ENCODE measurements at places on chromosomes 3 and 15. TPM values are rescaled to one million over a fixed set of nuclear protein-coding genes. Genes with fewer than 3 reads are reported as not detected.

DNA sequence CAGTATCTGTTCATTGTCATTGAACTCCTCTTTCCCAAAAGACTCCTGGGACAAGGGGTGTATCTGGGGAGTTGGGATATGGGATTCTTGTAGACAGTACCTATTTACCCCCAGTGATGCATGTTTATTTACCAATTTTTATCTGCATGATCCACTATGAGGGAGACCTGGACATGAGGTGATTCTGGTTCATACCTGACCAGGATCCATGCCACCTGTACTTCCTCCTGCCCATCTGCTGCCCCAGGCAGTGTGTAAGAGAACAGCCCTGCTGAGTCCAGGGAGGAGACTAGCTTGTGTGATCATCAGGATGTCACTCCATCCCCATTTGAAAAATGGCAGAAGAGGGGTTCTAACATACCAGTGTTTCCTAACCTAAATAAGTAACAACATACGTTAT, 3.1 kb upstream of the TPRG1 start:
- no peaks in the 10 kb centered on the region for H3K36me3 ChIP-seq
- no peak for DNase-seq
- H3K27ac ChIP-seq = no peak overlapping the region
- no peak overlapping the region for H3K4me3 ChIP-seq
- H3K4me1 ChIP-seq = no peaks in the 10 kb centered on the region
- no peaks in the 10 kb centered on the region for H3K27me3 ChIP-seq

DNA sequence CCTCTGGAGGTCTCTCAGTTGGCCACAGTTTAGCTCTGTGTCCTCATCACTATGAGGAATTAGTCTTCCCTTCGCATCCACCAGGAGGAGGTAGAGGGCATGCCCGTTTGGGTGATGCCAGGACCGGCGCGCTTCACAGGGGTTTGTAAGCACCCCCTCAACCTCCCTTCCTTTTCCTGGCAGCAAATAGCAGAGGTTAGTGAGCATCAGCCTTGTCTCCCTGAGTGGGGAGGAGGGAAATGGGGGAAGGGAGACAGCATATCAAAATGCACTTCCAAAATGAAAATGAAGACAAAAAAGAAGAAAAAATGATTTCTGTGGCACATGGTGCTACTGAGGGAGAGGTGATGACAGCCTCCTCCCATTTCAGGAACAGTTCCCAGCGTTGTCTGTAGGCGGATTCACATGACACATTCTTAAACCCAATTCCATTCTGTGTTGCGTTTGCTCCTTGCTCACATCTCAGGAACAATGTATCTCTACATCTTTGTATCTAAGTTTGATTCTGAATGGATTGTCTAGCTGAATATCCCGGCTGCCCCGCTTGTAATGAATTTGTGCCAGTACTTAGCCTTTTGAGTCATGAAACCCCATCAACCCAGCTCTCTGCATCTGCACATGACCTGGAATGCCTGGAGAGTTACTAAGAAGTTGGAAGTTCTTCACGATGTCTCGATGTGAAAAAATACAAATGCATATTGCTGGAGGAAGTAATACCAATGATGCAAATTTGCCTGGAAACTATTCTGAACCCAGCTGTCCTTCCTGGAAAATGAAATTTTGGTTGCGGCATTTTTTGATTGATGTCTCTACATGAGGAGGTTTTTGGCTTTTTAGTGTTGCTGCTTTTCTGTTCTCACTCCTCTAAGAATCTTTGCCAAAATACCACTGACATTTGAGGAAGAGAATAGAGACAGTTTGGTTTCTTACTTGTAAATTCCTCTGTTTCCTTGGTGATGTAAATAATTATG, 45.2 kb downstream of the TYRO3 start:
- H3K4me3 ChIP-seq = no peak overlapping the region
- H3K4me1 ChIP-seq = peaks cover 13% of the 10 kb centered on the region
- no peak overlapping the region for H3K27ac ChIP-seq
- no peaks in the 10 kb centered on the region for H3K27me3 ChIP-seq
- peak; percentile 71 for DNase-seq

The OXNAD1 gene
- total RNA-seq = 19.0 TPM

DNA sequence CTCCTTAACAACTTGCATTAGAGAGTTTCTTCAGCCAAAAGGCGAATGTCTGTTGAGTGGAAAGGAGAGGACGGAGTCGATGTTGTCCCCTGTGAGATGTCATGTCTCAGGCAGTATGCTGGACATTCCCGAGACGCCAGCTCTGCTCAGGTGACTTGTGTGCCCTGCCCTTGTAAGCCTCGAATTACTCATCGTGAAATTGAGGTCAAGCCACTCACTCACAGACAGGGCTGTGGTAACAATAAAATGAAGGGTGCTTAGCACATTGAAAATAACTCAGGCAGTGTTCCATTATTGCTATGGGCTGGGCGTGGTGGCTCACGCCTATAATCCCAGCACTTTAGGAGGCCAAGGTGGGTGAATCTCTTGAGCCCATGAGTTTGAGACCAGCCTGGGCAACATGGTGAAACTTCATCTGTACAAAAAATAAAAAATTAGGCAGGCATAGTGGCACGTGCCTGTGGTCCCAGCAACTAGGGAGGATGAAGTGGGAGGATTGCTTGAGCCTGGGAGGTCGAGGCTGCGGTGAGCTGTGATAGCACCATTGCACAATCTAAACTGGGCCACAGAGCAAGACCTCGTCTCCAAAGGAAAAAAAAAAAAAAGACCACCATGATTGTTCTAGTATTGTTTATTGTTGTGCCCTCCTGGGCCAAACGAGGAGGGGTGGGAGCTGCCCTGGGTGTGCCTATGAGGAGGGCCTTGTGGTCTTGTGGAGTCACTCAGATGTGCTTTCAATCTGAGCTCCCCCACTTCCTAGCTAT, 214.4 kb downstream of the THSD4 start:
- no peak overlapping the region for H3K4me3 ChIP-seq
- no peaks in the 10 kb centered on the region for H3K36me3 ChIP-seq
- H3K27ac ChIP-seq = peak overlapping the region; percentile 66
- peaks cover 50% of the 10 kb centered on the region for H3K4me1 ChIP-seq
- DNase-seq = peak; percentile 51
- no peaks in the 10 kb centered on the region for H3K27me3 ChIP-seq

DNA sequence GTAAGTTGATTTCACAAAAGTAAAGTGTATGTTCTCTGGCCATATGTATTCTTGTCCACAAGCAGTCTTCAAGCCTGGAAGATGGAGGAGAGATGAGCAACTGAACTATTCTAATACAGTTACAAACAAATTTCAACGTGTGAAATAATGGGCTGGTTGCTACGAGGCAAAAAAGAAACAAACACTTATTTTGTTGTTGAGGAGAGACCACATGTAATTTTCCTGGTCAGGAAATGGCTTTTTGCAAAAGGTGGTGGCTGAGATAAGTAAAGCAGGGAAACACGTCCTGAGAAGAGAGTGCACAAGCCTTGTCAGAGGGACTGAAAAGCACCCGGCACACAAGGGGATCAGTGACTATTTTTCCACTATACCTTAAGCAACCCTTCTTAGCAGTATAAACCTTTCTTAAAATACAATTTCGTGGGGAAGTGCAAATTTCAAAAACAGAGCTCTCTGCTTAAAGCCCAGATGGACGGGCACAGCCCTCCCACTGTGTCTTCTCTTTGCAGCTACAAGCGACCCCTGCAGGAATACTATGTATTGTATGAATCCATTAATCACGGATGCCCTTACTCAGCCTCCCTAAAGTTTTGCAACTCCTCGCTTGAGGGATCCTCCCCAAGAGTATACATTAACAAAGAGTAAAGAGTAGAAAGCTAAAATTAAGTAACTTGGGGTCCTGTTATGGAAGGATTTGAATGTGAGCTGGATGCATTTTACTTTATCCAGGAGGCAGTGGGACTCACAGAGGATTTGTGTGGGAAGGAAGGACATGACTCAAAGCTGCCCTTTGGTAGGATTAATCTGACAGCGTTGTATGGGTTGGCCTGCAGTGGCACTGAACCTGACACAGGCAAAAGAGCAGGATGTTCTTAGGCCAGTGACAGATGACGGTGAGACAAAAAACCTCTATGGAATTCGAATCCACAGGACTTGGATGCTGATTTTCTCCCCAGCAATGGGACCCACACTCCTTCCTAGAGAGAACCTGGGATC, 253.7 kb downstream of the IL5RA start:
- no peaks in the 10 kb centered on the region for H3K27me3 ChIP-seq
- no peak overlapping the region for H3K27ac ChIP-seq
- H3K36me3 ChIP-seq = no peaks in the 10 kb centered on the region

- H3K27ac ChIP-seq = no peak overlapping the region
- H3K4me3 ChIP-seq = no peak overlapping the region
- DNase-seq = no peak
- no peaks in the 10 kb centered on the region for H3K4me1 ChIP-seq
- H3K27me3 ChIP-seq = no peaks in the 10 kb centered on the region
- H3K36me3 ChIP-seq = no peaks in the 10 kb centered on the region
Observed at GRCh38 chr15:101554115-101554915, 64.8 kb upstream of the PCSK6 start.

- no peaks in the 10 kb centered on the region for H3K36me3 ChIP-seq
- no peak overlapping the region for H3K27ac ChIP-seq
- DNase-seq = no peak
- H3K27me3 ChIP-seq = no peaks in the 10 kb centered on the region
- no peak overlapping the region for H3K4me3 ChIP-seq
- no peaks in the 10 kb centered on the region for H3K4me1 ChIP-seq
Observed at GRCh38 chr3:6120786-6121185, 740.1 kb upstream of the GRM7 start.

- H3K4me3 ChIP-seq = no peak overlapping the region
- H3K27me3 ChIP-seq = no peaks in the 10 kb centered on the region
- DNase-seq = no peak
- H3K4me1 ChIP-seq = peaks cover 28% of the 10 kb centered on the region
- no peaks in the 10 kb centered on the region for H3K36me3 ChIP-seq
- H3K27ac ChIP-seq = no peak overlapping the region
Observed at GRCh38 chr3:37736624-37737023, 125.1 kb upstream of the CTDSPL start.

The FAM81A gene
- total RNA-seq = 4.5 TPM

DNA sequence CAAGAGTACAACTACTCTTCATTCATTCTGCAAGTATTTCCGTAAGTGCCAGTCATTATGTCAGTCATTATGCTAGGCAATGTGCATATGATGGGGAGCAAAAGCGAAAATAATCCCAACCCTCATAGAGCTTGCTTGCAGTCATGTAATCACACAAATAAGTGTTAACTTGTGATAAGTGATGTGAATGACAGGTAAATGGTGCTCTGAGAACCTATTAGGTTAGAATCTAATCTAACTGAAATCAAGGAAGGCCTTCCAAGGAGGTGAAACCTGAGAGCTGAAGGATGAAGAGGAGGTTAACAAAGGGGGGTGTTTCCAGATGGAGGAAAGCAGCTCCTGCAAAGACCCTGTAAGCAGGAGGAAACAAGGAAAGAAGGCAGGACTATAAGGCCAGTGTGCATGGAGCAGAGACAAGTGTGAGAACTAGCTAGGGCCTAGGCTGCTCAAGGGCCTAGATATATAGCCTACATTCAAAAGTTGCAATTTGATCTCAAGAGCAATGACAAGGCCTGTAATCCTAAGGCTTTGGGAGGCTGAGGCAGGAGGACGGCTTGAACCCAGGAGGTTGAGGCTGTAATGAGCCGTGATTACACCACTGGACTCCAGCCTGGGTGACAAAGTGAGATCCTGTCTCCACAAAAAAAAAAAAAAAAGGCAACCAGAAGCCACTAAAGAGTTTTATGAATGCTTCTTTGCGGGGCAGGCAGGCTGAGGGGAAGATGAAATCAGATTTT, 5.3 kb downstream of the PTPN9 start:
- peaks cover 23% of the 10 kb centered on the region for H3K4me1 ChIP-seq
- no peak overlapping the region for H3K4me3 ChIP-seq
- no peaks in the 10 kb centered on the region for H3K36me3 ChIP-seq
- no peak overlapping the region for H3K27ac ChIP-seq
- H3K27me3 ChIP-seq = no peaks in the 10 kb centered on the region

DNA sequence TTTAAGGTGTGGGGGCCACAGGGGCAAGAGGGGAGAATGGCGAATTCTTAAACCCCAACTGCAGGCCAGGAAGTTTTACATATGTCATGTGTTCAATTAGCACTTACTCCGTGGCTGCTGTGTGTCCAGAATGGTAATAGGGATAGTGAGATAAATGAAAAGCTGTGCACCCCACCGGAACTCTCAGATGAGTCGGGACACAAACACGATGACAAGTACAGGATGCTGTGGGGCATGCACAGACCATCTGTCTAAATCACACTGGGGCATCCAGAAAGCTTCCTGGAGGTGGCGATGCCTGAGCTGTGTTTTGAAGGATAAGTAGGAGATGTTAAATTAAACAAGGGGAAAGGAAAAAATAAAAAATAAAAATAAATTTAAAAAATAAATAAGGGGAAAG, 18.3 kb upstream of the TMEM158 start:
- no peaks in the 10 kb centered on the region for H3K36me3 ChIP-seq
- no peaks in the 10 kb centered on the region for H3K4me1 ChIP-seq
- no peak overlapping the region for H3K4me3 ChIP-seq
- no peak for DNase-seq
- H3K27ac ChIP-seq = no peak overlapping the region
- no peaks in the 10 kb centered on the region for H3K27me3 ChIP-seq

All from heart left ventricle (tissue), 16 donors.